Sciatic nerve (tissue), 2 donors: ENCODE measurements at places on chromosomes 4 and X.

- no peak for DNase-seq
Observed at GRCh38 chr4:3514806-3515501, 17.3 kb downstream of the LRPAP1 start.

GRCh38 chr4:12123707-12124106 is 695.0 kb upstream of the HS3ST1 start:
- no peak for DNase-seq

DNA sequence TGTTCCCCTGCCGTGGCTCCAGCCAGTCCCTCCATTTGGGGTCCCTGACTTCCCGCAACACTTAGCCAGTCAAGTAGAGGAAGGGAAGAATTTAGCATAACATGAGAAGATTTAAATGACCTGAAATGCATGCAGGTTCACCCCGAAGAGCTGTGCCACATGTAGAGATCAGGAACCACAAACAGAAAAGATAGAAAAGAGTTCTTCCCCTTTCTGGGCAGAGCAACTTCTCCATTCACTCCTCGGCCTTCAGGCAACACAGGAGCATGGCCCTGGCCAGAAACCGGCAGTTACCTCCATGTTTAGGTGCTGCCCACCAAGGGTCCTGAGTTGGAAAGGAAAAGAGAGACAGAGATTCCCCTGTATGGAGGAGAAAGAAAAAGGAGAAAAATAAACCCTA is 5.2 kb downstream of the NLRP2B start:
- no peak for DNase-seq

DNA sequence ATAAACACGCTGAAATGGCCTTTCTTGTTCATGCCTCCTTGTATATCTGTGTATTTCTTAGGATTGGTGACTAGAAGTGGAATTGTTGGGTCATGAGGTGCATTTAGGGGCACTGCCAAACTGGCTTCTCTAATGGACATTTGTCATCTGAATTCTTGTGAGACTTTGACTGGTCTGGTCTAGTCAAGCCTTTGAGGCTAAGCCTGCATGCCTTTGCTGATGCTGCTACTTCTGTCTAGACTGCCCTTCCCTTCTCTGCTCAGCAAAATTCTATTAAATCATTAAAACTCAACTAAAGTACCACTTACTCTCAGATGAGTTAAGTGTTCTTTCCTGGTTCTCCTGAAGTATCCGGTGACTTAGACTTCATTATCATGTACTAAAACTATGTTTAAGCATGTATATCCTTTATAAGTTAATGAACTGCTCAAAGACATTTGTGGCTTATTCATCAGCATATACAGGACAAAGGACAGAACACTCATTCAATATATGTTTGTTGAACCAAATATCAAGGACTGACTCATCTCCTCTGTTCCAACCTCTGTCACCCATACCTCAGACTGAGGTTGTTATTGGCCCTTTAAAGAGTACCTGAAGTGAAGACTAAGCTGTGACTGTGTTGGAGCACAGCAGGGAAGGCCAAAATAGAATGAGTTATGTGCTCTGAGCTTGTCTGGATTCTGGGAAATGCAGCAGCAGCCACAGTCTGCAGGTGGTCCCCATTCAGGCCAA is 9.0 kb downstream of the TCEAL1 start:
- no peak for DNase-seq

- DNase-seq = no peak
Observed at GRCh38 chrX:39969099-39969818, 128.5 kb downstream of the BCOR start.

DNA sequence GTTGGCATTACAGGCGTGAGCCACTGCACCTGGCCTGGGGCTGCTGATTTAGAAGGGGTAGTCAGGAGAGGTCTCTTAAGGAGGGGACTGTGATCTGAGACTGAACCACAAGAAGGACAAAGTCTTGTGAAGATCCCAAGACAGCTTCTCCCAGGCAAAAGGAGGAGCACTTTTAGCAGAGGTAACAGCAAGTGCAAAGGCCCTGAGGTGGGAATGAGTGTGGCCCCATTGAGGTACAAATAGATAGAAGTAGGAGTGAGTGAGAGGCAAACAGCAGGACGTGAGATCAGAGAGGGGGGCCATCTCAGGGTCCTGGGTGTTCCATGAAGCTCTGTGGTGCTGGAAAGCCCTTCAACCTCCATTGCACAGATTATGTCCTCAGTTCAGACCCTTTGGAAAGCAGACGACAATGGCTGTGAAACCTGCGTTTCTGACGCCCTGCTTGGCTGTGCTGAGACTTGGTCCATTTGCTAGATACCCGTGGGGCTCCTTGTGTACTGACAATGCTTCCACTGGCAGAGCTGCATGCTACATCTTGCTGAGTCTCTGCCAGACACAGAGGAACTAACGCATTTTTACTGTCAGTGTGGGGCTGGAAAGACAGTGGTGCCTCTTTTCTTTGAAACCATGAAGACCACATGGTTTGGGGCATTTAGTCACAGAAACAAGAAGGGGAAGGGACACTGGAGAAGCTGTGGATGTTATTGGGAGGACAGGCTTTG is 1.3 kb upstream of the CCKAR start:
- no peak for DNase-seq

GRCh38 chrX:68421636-68422035 is 11.7 kb downstream of the OPHN1 start:
- no peak for DNase-seq

- DNase-seq = no peak
Observed at GRCh38 chrX:40010550-40011321, 87.0 kb downstream of the BCOR start.

DNA sequence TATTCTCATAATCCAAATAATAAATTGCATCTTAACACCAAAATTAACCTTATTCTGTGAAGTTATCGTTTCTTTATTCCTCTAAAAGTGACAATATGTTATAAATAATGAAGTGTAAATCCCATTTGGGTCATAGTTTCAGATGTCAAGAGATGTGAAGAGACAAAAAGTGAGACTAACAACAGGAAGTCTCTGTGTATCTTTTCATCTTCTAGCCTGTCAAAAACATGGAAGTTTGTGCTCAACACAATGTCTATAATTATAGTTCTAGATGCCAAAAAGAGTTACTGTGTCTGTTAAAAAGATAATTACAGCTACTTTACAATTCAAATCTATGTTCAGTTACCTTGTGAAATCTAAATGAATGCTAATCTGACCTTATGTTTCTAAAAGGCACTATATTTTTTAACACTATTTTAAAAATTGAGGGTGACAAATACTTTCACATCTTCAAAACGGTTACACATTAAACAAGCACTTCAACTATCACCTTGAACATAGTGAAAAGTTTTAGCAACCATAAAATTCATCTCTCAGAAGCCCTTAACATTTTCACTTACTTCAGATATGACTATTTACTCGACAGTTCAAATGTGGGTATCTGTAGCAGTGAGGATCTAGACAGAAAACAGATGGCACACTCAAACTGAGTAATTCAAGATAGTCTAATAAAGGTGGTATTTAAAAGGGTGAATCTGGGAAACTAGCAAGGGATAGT is 509.8 kb downstream of the ARAP2 start:
- DNase-seq = no peak

DNA sequence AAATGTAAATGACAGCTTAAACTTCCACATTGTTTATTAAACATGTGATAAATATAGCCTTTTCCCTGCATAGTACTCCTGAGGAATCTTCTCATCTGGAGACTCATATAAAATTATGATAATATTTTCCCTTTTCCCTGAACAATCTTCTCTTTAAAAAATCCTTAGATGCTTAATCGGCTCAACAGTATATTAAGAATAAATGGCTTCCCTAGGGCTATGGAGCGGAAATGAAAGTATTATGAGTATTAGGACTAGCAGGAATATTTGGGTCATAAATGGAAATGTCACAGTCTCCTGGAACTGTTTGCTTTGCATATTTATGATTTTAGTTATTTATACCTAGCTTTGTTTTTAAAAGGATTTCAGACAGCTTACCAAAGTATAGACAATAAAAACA is 200.7 kb upstream of the PDE5A start:
- DNase-seq = no peak

DNA sequence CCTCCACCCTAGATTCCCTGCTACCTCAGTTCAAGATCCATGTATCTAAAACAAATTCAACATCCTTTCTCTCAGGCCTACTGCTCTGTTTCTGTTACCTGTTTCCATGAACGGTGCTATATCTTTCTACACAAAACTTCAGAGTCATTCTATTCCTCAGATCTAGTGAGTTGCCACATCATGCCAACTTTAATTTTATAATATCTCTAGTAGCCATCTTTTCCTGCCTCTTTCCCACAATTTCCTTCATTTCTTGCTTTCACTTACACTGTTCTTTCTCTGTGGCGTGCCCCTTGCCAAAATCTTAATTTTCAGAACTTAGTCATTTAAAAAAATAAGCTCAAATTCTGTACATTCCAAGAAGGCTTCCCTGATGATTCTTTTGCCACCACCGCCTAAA is 15.2 kb downstream of the GUCY1A1 start:
- DNase-seq = no peak

DNA sequence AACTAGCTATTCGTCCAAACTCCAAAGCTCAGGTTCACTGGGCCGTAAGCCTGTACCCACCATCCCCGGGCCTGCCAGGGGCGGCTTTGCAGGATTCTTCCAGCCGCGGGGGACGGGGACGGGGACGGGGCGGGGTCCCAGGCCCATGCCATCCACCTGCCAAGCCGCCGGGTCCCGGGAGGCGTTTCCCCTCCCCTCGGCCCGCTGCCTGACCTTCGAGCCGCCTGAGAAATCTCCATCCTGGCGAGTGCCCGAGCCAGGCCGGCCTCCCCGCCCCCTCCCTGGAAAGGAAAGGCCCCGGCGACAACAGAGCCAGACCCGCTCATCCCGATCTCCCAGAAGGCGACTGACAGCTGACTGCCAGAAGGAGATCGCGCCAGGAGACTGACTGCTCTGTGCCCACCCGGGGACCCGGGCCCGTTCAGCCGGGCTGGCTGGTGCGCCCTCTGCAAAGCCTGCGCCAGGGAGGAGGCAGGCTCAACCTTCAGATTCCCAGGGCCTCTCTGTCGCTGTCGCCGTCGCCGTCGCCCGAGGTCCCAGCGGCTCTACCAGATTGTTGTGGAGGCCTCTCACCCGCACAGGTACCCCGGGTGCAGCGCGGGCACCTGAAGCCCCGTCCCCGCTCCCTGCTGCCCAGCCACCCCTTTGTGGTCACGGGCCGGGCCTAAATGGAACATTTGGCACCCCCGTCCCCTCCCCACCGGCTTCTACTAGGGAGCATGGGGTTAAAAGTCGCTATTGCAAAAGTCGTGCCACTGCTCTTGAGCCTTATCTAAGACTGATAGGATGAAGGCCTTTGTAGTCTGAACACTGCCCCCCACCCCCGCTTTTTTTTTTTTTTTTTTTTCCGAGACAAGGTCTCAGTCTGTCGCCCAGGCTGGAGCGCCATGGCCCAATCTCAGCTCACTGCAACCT is at the start of gene RGN:
RGN (plus strand) TSS at position 315 of the 915 bp plus-strand sequence. CDS start 2,702 bp downstream, outside the sequence.
- DNase-seq = no peak

- no peak for DNase-seq
Observed at GRCh38 chrX:13700380-13700779, 11.5 kb downstream of the RAB9A start.

DNA sequence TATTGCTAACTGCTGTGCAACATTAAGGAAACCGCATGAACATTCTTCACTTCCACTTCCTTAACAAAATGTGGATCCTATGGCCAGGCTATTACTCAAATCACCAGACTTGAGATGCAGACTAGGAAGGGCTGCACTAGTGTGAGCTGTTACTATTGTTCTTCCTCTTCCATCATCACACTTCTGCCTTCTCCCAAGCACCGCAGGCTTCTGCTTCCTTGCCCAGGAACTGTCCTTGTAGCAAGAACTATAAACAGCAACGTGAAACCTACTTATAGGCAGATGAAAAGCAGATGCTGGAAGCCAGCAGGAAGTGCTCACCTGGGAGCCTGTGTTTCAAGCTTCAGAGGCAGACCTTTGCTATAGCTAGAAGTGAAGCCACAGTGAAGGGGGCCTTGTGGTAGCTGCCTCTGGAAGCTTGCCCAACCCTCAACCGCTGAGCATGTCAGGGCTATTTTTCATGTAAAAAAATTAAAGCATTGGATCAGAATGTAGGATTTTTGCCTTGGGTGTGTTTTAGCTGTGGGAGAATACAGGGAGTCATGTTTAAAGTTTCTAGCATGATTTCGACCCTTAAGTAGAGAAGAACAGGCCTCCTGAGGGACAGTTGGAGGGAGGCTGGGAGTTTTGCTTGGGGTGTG is 43.9 kb downstream of the CLNK start:
- DNase-seq = no peak

DNA sequence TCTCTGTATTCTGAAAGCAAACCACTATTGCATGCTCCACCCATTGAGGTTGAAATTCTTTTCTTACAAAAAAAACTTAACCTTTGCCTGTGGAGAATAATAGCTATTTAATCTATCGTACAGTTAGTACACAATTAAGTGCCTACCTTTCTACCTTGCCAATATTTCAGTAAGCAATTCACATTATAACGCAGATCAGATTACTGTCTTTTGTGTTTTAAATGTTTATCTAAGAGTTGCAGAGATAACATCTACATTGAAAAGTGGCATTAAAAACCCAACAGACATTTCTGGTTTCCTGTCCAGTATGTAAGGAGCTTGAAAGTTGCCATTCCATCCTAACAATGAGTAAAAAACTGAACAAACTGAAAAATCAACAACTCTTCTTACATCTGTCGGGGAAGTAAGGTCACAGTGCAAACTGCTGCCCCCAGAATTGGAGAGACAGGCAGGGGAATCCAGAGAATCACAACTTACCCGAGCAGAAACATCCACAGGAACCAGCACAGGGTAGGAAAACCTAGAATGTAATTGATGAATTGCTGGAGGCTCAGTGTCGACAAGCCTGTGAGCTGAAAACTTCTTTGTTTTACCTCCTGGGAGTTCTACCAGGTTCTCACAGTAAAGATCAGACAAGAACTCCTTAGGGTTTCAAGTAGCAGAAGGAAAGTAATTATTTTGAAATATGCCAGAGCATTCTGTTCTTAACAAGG is 27.3 kb upstream of the ACSL4 start:
- DNase-seq = no peak

- no peak for DNase-seq
Observed at GRCh38 chr4:6686104-6686787, 7.4 kb upstream of the S100P start.

DNA sequence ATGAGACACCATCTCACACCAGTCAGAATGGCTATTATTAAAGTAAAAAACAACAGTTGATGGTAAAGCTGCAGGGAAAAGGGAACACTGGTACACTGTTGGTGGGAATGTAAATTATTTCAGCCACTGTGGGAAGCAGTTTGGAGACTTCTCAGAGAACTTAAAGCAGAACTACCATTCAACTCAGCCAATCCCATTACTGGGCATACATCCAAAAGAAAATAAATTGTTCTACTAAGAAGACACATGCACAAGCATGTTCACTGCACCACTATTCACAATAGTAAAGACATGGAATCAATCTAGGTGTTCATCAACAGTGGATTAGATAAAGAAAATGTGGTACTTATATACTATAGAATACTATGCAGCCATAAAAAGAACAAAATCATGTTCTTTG is 135.0 kb downstream of the REELD1 start:
- no peak for DNase-seq

GRCh38 chr4:127782275-127783025 is at the start of gene HSPA4L:
HSPA4L (plus strand) TSS chr4:127782322; CDS start chr4:127782551, 229 bp downstream.
- DNase-seq = peak; percentile 80

GRCh38 chr4:130025701-130026100 is 929.7 kb downstream of the C4orf33 start:
- no peak for DNase-seq
